ENCODE measurements at places on chromosomes 1 and 21.
A peak's percentile ranks its signal among the peaks of the same experiment; 100 is the strongest.

- no peak for DNase-seq
These were observed 69.4 kb upstream of the ROR1 start for GRCh38 chr1:63704443-63704842.

- DNase-seq = no peak
These were observed 40.9 kb downstream of the PLXNA2 start for GRCh38 chr1:208203127-208203847.

- peak; percentile 36 for DNase-seq
These were observed 41.9 kb upstream of the LRP8 start for GRCh38 chr1:53369761-53370160.

GRCh38 chr1:192652159-192652558 lies 16.2 kb downstream of the RGS13 start:
- no peak for DNase-seq

- no peak for DNase-seq
These were observed 2.6 kb downstream of the TXLNA start for GRCh38 chr1:32182060-32182459.

DNA sequence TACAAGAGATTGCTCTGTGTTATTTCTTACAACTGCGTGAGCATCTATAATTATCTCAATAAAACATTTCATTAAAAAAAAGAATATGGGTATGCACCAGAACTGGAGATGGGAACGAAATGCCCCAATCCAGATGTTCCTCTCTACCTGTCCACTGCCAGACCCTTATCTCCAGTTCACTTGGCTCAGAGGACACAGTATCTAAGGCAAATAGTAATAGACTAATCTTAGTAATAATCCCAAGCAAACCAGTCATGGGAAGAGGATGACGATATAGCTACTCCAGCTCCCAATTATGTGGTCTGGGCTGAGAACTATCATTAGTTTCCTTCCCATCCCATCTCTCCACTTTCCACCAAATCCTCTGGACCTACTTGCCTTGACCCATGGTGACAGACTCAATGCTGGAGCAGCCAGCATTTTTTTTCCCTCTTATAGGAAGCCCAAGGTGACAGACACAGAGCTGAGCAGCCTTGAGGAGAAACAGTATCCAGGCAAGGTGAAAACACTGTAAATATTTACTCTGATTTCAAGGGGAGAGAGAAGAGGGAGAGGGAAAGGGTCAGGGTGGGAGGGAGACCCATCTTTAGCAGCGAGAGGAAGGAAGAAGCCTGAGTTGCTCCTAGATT lies 28.7 kb downstream of the DDX20 start:
- DNase-seq = no peak

DNA sequence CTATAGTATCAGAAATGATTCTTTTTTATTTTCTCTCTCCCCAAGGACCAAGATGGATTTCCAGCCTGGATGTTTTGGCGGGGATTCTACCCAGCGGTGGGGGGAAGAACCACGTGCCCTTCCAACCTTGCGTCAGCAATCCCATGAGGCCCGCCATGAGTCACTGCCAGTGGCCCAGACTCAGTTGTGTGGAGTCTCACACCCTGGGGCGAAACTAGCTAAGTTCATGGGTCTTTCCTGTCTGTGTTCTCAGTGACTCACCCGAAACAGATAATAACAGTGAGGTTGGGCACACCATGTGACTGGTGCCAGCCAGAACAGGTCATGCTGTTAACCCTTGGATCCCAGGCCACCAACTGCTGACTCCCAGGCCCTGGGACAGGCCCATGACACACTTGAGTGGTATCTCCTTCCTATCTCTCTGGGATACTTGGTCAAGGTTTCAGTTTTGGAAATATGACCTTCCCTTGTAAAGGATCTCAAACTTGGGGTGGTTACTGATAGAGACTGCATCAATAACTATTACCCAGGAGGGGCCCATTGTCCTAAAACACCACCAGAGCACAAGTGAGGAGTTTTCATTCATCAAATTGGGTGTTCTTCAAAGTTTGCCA lies 98.0 kb upstream of the DUSP10 start:
- peak; percentile 87 for DNase-seq

GRCh38 chr1:156241311-156241811 lies 623 bp upstream of the BGLAP start:
- DNase-seq = peak; percentile 70

DNA sequence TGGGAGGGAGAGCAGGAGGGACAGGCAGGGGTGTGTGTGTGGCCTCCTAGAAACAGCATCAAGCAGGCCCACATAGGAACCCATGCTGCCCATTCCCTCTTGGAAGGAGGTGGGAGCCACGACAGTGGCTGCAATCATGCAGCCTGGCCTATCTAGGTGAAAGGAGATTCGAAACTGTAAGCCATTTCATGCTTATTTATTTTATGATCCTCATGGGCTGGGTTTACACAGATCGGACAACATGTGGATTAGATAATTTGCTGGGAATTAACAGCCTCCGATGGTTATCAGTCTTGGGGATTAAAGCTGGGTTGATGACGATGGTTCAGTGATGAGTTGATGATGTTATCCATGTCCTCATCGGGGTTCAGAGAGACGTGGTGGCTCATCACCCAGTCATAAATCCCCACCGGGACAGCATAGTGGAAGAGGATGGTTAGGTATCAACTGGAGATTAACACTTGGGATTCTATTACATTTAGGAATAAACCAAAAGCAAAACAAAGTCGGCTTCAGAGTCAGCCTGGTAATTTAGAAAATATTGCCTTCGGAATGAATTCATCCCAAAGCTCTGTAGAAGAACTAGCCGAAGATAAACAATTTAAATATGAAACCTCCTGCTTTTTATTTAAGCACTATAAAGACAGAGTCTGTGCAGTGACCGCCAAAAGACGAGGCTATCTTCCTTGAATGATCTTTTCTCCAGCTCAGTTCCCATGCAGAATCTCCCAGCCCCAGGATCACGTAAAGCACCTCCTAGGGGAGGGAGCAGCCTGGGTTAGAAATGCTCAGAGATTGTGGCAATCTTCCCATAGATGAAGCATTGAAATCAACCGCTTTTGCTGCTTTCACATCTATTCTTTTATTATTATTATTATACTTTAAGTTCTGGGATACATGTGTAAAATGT lies 252.8 kb downstream of the FOXD2 start:
- DNase-seq = peak; percentile 2

DNA sequence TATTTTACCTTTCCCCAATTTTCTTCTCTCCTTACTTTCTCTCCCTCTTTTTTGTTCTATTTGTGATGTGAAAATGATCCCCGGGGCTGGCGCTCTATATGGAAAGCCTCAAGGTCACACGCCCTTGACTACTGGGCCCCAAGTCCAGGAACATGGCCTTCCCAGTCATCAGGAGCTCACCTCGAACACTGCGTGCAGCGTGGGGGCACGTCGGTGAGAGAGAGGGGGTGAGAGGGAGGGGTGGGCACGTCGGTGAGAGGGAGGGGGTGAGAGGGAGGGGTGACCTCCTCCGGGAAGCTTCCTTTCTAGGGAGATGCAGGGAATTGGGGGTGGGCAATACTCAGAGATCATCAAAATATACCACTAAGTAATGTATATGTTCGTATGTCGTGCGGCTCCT lies 94.6 kb upstream of the TMPRSS2 start:
- peak; percentile 18 for DNase-seq

GRCh38 chr1:40980068-40980452 lies 564 bp downstream of the CTPS1 start:
- DNase-seq = no peak

- DNase-seq = no peak
These were observed 4.8 kb upstream of the HEATR1 start for GRCh38 chr1:236608930-236609726.
